ENCODE measurements at places on chromosomes 7 and 10. TPM values are rescaled to one million over a fixed set of nuclear protein-coding genes. Genes with fewer than 3 reads are reported as not detected.

SLC16A9 gene
- not detected for total RNA-seq

SPDYE6 gene
- not detected for total RNA-seq

PCLO gene
- 0.34 TPM for total RNA-seq

MLXIPL gene
- not detected for total RNA-seq

ZNF777 gene
- 10.2 TPM for total RNA-seq

ZPBP gene
- total RNA-seq = not detected

FAM237B gene
- total RNA-seq = not detected

OPALIN gene
- total RNA-seq = not detected

LRRD1 gene
- not detected for total RNA-seq

MOGAT3 gene
- not detected for total RNA-seq
